ENCODE measurements at places on chromosomes 5 and 9. TPM values are rescaled to one million over a fixed set of nuclear protein-coding genes. Genes with fewer than 3 reads are reported as not detected.

CCL27 gene
- polyA plus RNA-seq: not detected

TGFBI gene
- polyA plus RNA-seq: 54.4 TPM

CHSY3 gene
- polyA plus RNA-seq: 0.31 TPM

GRM6 gene
- not detected for polyA plus RNA-seq

MSH3 gene
- 2.3 TPM for polyA plus RNA-seq

MATR3 gene
- 68.2 TPM for polyA plus RNA-seq

TMEM232 gene
- polyA plus RNA-seq: 5.2 TPM
